NCI-H187 treated with DMSO at 0.1 percent for 48 hours (cell line): ENCODE measurements at places on chromosomes 3 and 15.

DNA sequence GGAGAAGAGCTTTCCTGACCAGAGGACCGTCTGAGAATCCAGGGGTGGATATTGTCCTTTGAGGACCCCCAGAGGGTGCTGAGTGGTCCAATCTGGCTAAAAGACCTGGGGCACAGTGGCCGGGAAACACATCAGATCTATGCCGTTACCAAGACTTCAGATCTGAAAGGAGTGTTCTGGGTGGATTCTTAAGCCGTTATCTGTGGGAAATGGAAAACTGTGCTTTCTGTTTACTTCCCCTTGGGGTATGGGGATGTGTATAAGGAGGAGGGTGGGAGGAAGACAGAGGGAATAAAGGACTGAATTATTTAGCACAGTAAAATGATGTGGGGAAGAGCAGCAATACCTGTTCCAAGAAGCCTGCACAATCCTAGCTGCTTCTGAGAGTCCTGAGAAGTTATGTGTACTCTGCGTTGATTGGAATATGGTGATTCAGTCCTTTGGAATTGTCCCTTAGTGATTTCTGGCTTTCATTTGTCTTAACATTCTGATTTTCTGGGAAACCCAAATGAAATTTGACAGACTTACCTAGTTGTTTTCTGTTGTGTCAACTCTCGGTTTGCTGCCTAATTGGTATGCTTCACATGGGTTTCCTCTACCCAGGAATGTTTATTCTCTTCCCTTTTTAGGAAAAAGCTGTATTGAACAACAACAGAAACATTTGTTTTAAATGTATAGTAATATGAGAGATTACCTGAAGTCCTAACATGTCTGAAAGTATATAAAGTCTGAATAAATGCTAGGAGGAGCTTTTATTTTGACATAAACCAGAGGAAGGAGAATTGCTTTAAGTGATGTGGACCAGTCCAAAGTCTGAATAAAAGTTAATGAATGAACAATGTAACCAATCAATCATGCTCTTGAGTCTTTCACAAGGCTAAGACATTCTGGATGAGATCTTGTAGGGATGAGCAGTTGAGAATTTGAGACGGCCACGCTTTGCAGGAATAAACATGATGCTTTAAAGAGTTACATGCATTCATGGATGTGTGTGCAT lies 427.1 kb upstream of the C2CD4B start:
- DNase-seq = no peak

DNA sequence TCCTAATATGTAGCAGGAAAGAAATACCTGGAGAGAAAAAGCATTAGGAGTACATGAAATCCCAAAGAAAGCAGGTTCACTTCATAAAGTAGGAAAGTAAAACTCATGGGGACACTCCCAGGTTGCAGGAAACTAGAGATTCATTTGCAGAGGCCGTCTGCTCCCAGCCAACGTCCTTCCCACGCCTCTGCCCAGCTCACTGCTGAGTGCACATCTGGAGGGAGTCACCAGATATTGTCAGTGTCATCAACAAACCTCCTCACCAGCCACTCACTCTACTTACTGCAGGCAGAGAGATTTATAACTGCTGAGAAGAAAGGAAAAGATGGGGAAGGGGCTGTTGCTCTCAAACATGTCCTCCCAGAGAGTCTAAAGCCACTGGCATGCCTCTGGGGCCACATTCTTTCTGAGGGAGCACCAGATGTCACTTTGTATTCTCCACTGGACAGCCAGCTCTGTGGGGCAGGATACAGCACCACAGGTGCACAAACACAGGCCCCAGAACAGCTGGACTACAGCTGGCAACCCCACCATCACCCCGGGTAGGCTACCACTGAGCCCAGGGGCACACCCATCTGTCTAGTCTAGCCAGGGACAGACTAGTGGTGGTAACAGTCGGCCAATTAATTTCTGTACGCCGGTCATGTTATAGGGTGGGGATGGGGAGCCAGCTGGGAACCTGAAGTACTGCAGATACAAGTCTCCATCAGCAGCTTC lies 64.5 kb downstream of the NPTN start:
- DNase-seq = no peak

GRCh38 chr3:184525337-184526087 lies 36.1 kb upstream of the EPHB3 start:
- DNase-seq = no peak

DNA sequence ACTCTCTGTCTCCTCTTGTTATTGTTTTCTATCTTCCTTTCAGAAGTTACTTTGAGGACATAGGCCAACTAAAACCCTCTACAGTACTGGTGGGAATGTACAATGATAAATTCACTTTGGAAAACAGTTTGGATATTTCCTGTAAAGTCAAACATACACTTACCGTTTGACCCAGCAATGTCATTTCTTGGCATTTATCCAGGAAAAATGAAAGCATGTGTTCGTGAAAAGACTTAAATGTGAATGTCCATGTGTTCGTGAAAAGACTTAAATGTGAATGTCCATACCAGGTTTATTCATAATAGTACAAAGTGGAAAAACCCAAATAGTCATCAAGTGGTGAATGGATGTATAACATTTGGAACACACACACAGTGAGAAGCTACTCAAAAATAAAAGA lies 361.5 kb upstream of the DPH6 start:
- DNase-seq = no peak

DNA sequence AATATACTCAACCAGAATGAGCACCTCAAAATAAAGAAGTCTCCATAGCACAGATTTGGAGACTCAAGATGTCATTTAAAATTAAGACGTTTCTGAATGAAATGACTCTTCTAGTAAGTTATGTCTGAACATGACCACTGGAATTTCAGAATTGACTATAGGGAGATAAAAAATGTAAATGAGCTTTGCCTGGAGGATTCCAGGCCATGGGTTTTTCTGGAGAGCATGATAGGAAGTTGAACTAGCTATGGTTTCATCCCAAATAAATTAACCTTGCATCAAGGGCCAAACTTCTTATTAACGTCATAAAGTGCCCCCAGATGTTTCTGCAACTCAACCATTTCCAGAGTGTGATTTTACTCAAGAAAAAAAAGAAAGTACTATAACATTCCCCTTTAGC lies 222.6 kb upstream of the NR2F2 start:
- no peak for DNase-seq

DNA sequence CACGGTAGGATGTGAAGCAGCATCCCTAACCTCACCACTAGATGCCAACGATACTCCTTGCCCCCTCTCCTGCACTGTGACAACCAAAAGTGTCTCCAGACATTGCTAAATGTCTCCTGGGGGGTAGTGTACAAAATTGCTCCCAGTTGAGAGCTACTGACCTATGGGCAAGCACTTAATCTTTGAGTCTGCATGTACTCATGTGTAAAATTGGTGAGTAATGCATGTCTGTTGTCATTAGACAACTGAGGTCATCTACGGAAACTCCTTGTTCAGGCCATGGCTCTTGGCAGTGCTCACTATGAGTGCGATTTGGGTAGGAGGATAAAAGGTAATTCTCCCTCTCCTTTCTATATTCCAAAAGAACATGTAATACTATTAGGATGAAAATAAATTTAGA lies 29.2 kb downstream of the PDHB start:
- no peak for DNase-seq

GRCh38 chr15:49041426-49041825 lies 4.8 kb downstream of the SECISBP2L start:
- no peak for DNase-seq

DNA sequence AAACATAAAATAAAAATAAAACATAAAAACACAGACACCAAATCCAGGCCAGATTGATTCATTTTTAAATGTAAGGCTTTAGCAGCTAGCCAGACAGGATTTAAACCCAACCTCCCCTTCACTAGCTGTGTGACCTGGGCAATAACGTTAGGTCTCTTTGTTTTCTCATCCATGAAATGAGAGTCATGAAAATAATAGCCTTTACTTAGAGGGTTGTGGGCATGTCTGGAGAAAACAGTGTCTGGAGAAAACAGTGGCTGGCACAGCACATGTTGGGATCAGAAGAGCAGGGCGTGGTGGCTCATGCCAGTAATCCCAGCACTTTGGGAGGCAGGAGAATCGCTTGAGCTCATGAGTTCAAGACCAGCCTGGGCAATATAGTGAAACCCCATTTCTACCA lies 1.9 kb upstream of the DPPA4 start:
- DNase-seq = no peak
